ENCODE measurements at places on chromosomes 2 and 18. TPM values are rescaled to one million over a fixed set of nuclear protein-coding genes. Genes with fewer than 3 reads are reported as not detected.

Gene MAP3K19
- 0.01 TPM for polyA plus RNA-seq

Gene MOB4
- 36.6 TPM for polyA plus RNA-seq

Gene GPR17
- polyA plus RNA-seq, result 1.5 TPM

Gene MOGAT1
- not detected for polyA plus RNA-seq

Gene CDK15
- polyA plus RNA-seq, result 0.24 TPM

Gene SERPINB3
- not detected for polyA plus RNA-seq

Gene UPP2
- polyA plus RNA-seq, result 0.04 TPM

Gene EPB41L5
- polyA plus RNA-seq, result 32.0 TPM

DNA sequence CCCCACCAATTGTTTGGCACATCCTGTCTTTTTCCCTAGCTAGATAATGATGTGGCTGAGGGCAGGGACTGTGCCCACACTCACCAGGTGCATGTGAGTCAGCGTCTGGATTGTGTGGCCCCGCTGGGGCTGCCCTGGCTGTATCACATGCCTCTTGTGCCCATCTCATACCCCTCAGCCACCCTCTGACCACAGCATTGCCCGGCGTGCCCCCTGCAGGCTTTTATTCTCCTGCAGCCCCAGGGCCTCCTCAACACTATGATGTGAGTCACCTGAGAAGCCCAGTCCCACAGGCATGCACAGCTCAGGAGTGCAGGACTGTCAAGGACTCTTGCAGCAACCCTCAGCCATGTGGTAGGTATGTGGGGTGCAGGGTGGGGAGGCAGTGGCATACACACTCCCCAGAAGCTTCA lies 14.8 kb upstream of the STEAP3 start:
- no peak for DNase-seq

GRCh38 chr2:136962105-136962725 lies 196.9 kb downstream of the THSD7B start:
- no peak for DNase-seq

GRCh38 chr18:69233465-69234054 lies 167.1 kb upstream of the DOK6 start:
- DNase-seq, result no peak

DNA sequence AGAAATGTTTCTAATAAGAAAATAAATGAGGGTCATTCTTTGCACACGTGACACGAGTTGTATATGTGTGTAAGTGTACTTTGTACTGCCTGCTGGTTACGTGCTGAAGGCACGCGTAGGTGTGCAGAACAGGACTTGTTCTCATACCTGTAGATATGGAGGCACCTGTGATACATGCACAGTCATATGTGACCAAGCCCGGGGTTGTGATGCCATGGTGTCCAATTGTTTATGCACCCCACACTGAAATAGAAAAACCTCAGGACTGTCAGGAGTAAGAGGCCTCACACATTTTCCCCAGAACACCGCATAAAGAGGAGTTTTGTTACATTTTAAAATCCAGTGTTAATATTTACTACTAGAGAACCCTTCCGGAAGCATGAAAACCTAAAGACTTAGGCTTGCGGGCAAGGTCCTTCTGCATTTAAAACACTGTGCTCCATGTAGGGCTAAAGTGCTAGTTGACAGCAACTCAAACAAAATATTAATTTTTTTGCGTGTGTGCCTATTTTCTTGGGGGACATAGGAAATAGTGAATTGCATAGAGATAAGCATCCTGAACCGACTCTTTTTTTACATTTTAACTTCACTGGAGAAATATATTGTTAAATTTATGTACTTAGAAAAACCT lies 9.3 kb downstream of the TSHZ1 start:
- peak; percentile 93 for DNase-seq

DNA sequence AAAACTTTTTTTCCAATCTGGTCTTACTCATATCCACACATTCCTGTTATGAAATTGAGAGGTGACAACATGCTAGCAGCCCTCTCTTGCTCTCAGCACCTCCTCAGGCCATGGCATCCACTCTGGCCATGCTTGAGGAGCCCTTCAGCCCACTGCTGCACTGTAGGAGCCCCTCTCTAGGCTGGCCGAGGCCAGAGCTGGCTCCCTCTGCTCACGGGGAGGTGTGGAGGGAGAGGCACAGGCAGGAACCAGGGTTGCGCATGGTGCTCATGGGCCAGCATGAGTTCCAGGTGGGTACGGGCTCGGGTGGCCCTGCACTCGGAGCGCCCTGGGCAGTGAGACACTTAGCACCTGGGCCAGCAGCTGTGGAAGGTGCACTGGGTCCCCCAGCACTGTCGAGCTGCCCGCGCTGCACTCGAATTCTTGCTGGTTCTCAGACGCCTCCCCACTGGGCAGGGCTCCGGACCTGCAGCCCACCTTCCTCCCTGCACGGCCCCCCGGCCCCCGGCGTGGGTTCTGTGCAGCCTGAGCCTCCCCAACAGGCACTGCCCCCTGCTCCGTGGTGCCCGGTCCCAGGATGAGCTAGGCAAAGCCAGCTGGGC lies 1669.6 kb upstream of the CELF4 start:
- no peak for DNase-seq

GRCh38 chr2:233976690-233977294 lies 59.6 kb downstream of the TRPM8 start:
- DNase-seq, result peak; percentile 28

- peak; percentile 94 for DNase-seq
Measured at GRCh38 chr2:186589612-186590349, at the start of gene ITGAV. TSS of gene ITGAV (plus strand) at chr2:186590056. CDS start at chr2:186590339, 283 bp downstream.

GRCh38 chr2:224180810-224181209 lies 141.7 kb upstream of the SERPINE2 start:
- DNase-seq, result no peak

- DNase-seq, result no peak
Measured at GRCh38 chr2:26363958-26364357, 17.4 kb upstream of the ADGRF3 start.

GRCh38 chr2:16194931-16195680 lies 254.8 kb downstream of the MYCN start:
- DNase-seq, result no peak

DNA sequence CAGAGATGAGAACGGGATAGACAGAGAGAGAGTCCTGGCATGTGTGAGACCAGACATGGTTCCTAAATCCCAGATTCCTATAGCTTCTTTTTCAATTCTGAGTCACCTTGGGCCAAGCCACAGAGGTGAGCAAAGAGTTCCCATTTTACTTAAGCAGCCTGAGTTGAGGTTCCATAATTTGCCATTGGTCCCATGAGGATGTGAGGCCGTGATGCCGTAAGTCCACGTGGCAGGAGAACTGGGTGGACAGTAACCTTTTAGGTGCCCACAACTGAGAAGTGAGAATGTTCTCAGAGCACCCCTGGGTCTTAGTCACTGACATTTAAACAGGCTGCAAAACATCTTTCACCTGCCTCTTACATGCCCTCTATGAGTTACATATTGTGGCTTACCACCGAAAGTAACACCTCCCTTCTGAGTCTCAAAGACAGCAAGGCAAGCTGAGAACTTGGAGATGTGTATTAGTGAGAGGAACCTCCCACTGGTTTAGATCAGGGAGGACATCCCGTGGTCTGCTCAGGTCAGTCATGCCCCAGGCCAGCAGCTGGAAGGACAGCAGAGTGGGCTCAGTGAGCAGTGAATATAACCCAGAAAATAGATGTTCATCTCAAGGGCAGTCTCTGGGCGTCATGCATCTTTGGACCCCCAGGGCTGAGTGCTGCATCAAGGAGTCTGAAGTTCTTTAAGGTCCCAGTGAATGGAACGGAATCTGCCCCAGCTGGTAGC lies 127.9 kb upstream of the LGALSL start:
- DNase-seq, result no peak

GRCh38 chr2:36800381-36800780 lies 103.9 kb downstream of the VIT start:
- no peak for DNase-seq

DNA sequence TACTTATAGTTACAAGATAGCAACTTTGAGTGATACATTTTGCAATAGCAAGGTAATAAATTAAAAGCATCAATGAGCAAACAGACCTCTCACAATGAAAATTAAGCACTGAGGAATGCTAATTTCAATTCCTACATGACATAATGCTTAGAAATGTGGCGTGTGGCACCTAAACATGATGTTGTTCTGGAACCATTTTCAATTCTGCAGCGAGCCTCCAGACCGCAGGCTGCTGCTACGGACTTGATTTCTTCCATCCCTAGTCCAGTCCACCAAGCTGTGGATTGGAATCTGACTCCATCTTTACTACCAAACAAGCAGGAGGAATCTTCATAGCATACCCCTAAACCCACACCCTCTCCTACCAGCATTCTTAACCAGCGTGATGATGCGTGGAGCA lies 58.7 kb upstream of the ZNF397 start:
- DNase-seq, result no peak

DNA sequence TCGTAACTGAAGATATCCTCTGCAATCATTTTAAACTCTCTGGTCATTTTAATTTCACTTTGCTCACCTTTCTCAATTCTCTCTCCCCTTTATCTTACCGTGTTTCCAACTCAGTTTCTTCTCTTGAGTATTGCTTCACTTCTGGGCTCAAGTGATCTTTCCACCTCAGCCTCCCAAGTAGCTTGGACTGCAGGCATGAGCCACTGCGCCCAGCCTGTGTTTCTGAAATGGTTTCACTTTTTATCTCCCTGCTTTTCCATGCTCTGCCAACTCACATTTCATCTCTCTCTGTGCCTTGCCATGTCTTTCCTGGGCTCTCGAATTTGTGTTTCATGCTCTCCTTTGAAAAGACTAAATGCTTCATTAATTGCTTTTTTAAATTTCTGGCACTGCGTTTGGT lies 30.5 kb upstream of the TMEM131 start:
- DNase-seq, result no peak

DNA sequence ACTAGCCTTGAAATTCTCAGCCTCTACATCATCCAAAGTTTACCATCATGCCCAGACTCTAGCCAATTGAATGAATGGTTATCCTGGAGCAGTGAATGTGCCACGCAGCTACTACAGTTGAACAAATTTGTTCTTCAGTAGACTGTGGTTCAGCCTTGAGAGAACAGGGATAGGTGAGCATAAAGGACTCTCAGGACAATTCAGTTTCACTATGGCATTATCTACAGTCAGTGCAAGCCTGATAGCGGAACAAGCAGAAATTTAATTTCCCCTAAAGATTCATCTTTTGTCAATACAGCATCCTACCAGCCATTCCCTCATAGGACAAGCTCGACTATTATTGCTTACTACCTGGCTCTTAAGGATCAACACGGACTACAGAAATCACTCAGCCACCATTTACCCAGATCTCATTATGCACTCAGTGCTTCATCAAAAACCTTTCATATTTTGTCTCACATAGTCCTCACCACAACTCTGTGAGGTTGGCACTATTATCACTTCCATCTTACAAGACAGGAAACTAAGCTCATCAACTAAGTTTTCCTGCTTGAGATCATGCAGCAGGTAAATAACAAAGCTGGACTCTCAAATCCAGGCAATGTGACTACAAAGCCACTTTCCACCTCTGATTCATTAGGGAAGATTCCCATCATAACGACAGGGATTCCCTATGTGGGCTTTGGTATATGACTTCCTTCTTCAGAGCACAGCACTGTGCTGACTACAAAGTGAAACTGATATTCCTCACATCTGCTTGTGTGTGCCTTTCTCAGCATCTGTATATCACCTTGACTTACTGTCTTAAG lies 181.5 kb upstream of the ACVR2A start:
- no peak for DNase-seq

DNA sequence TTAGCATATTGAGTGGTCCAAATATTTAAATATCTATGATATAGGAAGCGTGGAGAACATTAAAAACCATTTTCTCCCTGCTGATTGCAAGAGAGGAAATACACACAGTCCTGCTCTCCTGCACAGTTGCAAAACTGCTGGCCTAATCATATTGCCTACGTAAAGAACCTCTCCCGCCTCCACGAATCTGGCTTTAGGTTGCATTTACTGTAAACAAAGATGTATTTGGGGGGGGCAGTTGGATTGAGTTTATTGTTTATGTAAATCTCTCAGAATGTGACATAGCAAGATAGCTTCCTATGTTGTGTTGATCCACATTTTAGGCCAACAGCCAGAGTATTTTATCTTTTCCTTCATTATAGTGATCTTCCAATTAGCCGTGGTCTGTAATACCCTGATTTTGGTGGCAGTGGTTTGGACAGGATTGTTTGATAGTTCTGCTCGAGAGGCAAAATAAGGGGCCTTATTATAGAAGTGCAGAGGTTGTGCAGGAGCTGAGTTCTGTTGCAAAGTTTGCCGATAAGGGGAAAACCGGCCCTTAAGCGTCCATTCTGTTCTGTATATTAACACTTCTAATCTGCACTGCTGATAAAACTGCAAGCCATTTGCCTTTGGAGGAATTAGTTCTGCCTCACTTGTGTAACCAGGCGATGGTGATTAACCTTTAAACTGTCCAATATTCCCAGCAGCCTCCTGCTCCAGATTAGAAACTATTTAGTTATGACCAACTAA lies 101.6 kb upstream of the SIX3 start:
- DNase-seq, result peak; percentile 20

- no peak for DNase-seq
Measured at GRCh38 chr18:24790347-24790746, 329.9 kb downstream of the HRH4 start.

GRCh38 chr2:72062336-72062735 lies 85.3 kb downstream of the CYP26B1 start:
- DNase-seq, result no peak

DNA sequence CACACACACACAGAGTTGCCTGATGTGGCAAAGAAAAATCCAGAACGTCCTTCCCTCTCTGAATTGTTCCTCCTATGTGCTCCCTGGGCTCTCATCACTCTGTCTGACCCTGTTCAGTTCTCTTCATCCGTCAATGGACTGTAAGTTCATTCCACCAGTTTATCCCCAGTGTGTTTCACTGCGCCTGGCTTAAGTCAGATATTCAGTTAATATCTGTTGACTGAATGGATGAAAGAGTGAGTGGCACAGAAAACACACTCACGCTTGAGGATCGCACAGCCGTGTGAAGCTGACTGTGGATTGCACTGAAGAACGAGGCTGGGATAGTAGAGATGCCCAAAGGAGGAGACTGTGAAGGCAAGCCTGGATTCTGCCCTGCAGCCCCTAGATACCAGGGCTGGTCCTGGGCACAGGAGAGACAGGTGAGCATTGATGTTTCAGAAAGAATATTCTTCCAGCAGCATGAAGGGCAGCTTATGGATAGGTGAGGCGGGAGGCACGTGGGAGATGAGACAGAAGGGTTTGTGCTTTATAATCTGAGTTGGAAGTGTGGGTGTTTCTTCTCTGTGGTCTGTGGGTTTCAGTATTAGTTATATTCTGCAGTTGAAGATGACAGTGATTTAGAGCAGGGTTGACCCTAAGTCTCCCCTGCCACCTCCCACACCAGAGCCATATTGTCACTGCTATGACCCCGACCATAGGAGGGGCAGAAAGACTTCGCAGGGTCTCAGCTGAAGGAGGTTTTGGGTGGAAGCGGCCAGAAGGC lies 129.9 kb downstream of the SOCS6 start:
- no peak for DNase-seq

DNA sequence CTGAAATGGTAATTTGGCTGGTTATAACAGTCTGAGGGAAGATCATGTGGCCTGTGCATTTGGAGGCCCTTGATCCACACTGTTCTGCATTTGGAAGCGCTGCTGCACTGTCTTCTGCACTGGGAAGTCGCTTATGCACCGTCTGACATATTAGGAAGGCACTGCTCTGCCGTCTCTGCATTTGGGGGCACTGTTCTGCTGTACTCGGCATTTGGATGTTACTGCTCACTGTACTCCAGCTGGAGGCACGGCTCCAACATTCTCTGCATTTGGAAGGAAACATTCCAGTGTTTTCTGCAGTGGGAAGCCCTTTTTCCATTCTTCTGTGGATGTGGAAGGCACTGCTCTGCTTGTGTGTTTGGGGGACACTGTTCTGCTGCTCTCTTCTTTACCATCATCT lies 9.6 kb upstream of the PROM2 start:
- no peak for DNase-seq

GRCh38 chr2:102110596-102111334 lies 31.8 kb upstream of the IL1R1 start:
- no peak for DNase-seq

- no peak for DNase-seq
Measured at GRCh38 chr2:111039628-111040383, 80.9 kb upstream of the BCL2L11 start.
